Activated CD4-positive, alpha-beta T cell treated with anti-CD3 and anti-CD28 coated beads, Interleukin-2, Interleukin-4, amounts not matched to agents 100 ng/mL and 50 ng/mL, durations not matched to agents 16 hours and 8 hours (primary cell): ENCODE measurements at places on chromosomes 1 and 21.
A peak's percentile ranks its signal among the peaks of the same experiment; 100 is the strongest.

- no peak for DNase-seq
These were observed 6.5 kb downstream of the GALNT2 start for GRCh38 chr1:230073371-230074035.

DNA sequence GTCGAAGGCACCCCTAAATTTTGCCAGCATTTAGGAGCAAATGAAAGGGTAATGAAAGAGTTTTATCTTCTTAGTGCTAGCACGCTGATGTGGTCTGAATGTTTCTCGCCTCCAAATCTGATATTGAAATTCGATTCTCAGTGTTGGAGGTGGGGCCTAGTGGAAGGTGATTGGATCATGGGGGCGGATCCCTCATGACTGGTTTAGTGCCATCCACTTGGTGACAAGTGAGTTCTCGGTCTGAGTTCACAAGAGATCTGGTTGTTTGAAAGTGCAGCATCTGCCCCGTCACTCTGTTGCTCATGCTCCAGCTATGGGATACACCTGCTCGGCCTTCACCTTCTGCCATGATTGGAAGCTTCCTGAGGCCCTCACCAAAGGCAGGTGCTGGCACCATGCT lies 75.1 kb upstream of the ZBTB40 start:
- DNase-seq, result no peak

DNA sequence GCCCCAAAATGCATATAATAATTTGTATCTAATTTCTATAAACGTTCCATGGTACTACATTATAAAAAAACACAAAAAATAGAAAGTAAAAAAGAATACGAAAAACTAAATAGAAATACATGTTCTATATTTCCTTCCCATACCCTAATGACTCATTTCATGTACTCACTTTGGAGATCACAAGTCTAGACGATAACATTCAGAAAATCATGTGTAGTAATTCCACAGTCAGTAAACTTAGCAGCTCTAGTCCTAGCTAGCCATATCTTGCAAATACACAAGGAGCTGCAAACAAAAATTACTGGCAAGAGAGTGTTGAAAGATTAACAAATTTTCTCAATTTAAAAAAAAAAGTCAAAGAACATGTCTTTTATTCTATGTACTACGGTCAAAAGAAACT lies 1.4 kb downstream of the GOLPH3L start:
- no peak for DNase-seq

DNA sequence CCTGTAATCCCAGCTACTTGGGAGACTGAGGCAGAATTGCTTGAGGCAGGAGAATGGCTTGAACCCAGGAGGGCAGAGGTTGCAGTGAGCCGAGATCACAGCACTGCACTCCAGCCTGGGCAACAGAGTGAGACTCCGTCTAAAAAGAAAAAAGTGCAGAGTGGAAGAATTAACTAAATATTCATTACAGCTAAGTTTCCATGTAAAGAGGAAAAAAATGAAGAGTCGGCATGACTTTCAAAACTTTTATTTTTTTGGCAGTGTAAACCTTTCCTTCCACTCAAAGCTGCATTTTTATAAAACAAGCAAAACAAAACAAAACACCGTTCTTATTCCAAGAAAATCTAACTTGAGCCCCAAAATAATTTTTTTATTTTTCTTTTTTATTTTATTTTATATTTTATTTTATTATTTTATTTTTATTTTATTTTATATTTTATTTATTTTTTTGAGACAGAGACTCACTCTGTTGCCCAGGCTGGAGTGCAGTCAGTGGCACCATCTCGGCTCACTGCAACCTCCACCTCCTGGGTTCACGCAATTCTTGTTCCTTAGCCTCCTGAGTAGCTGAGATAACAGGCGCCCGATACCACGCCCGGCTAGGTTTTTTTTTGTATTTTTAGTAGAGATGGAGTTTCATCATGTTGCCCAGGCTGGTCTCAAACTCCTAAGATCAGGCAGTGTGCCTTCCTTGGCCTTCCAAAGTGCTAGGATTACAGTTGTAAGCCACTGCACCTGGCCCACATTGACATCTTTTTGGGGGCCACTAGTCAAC lies 62.9 kb downstream of the PACC1 start:
- no peak for DNase-seq

DNA sequence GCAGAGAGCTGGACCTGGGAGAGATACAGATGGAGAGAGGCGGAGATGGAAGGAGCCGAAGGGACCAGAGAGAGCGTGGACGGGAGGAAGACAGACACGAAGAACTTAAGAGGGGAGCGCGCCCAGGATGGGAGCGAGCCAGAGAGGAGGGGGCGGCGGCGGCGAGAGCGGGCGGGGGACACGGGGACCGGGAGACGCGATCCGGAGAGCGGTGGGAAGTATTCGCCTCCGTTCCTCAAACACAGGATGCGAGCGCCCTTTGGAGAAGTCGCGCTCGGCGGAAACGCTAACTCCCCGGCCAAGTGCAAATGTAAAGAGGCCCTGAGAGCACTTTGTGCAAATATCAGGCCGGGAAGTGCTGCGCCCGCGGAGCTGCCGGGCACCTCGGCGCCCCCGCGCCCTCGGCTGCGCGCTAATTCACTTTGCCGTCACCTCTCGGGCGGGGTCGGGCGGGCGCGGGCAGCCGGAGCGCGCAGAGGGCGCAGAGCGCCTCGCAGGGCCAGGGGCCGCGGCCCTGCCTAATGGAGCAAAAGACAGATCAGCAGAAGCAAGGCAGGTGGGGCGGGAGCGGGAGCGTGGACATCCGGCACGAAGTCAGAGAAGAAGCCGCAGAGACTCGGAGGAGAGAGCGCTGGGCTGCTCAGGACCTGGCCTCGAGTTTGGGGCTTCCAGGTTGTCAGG lies 281.2 kb downstream of the RRAGC start:
- DNase-seq, result no peak

DNA sequence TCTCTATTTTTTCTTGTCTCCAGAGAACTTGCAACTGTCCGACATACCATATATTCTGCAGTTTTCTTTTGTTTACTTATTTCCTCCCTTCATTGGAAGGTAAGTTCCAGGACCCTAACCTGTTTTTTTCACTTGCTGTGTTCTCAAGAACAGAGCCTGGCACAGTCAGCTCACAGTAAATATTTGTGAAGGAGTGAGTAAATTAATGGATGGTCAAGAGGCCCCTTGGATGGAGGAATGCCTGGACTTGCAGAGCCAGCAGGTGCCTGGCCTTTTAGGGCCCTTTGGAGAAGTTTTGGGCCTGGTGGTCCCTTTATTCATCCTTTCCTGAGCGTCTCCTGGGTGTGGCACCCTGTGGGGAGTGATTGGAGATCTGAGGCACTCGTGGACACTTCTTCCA lies 182.1 kb upstream of the POU3F1 start:
- DNase-seq, result no peak

- DNase-seq, result no peak
These were observed 41.9 kb upstream of the SERBP1 start for GRCh38 chr1:67472056-67472455.

DNA sequence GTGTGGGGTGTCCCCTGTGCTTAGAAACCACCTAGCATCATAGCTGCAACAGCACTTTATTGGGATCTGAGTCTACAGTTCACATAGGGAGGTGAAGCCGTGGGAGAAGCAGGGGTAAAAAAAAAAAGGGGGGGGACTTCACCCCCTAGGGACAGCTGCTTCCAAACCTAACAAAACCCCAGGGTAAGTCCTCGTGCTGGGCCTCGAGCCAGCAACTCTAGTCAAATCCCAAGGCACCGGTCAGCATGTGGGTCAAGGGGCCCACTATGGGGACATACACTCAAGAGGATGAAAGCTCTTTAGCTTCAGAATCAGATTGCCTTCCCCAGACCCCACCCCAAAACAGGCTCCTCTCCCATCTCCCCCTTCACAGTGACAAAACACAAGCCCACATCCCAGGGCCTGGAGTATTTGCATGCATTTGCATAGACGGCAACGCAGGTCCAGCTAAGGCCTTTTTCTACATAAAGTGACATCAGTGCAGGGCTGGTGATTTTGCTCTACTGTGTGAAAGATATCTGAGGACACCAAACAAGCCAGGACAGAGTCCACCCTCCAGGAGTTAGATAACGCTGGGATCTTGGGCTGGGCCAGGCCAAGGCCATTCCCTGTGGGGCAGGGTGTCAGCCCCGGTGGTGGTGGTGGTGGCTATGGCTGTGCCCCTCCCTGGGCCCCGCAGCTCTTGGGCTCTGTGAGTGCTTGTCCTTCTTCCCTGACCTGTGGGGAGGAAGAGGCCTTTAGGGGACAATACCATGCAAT lies 8.1 kb upstream of the PMVK start:
- DNase-seq, result no peak

GRCh38 chr1:88983791-88984559 lies 8.5 kb downstream of the KYAT3 start:
- DNase-seq, result peak; percentile 47

GRCh38 chr1:200694738-200695137 lies 25.0 kb upstream of the DDX59 start:
- no peak for DNase-seq
